Right lung (tissue), 10 donors: ENCODE measurements at places on chromosomes 2 and 18. TPM values are rescaled to one million over a fixed set of nuclear protein-coding genes. Genes with fewer than 3 reads are reported as not detected.

DNA sequence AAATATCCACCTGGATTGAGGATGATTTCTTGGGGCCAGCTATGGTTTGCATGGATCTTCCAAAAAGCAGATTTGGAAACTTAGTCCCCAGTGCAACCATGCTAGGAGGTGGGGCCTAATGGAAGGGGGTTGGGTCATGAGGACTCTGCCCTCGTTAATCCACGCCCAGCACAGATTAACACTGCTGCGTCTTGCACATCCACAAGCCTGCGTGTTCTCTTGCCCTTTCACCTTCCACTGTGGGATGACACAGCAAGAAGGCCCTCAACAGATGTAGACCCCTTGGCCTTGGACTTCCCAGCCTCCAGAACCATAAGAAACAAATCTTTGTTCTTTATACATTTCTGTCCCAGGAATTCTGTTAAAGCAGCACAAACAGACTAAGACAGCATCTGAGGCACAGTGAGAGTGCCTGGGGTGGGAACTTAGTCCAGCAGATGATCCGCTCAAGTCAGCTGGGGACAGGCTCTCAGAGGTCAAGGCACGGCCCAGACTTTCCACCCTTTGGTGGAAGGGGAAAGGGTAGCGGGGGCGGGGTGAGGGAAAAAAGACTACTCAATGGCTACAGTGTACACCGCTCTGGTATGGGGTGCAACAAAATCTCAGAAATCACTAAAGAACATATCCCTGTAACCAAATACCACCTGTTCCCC is 2.4 kb downstream of the RAB17 start:
- no peak for DNase-seq

- no peak for DNase-seq
These were observed 435 bp downstream of the ADCY3 start for GRCh38 chr2:24919506-24920097.

- DNase-seq: no peak
These were observed 262.9 kb downstream of the HNMT start for GRCh38 chr2:138227195-138227594.

DNA sequence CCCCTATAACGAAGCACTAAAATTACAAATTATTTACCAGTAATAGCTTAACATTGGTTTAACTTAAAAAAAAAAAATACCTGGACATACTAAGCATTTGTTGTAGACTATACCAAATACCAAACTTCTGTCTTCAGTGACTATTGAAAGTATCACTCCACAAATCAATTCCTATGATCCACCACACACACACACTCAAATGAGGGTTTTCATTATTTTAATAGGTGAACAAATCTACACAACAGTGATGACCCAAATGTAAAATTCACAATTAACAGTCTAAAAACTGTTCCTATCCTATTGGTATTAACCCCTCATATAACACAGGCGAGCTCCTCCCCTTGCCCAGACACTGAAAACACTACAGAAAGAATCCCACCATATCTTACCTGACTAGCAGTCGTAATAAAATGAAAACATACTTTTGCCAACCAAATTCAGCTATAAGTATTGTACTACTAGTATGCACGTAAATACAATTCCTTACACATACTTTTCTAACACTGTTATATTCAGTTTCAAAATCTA is 2.5 kb downstream of the SP3 start:
- DNase-seq: no peak

DNA sequence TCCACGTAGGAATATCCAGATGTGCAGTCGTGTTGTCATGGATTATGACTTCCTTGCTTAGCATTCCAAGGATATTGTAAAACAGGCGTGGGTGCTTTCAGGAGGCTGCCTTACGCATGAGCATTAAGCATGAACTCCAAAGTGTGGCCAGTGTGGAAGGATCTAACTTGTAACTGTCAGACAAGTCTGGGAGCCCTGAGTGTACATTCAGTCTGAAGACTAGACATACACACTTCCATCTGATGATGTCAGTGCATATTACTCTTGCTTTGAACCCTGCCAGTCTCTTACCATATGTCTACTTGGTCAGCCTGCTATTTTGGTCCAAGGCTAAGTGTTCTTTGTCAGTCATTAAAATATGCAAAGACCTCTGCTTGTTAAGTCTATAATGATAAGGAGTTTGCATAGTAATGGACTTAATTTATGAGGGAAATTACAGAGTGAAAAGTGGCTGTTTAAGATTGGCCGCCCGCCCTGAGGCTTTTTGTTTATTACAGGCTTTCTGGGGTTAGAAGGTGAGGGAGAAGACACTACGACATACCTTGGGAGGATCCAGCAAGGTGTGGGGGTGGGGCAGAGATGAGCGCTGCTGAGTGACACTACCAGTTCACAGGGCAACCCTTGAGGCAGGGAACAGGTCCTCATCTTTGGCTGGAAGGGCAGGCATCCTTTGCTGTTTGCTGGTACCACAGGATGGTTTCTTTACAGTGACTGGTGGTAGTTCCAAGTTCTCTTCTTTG is 48.3 kb downstream of the CABLES1 start:
- no peak for DNase-seq

DNA sequence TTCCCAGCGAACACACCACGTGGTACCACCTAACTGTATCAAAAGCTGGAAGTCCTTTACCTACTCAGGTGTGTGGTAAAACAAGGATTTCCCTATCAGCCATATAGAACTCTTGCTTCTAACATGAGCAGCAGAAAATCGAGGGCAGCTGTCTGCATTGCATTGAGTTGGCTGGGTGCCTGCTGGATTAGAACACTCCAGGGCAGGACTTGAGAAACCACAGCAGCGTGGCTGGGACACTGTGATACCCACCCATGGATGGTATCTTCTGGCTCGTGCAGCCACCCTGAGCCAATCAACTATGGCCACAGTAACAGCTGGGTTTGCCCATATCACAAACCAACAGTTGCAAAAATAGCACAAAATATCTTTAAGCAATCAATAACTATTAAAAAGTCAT is 188.3 kb downstream of the FBXO15 start:
- DNase-seq: no peak

DNA sequence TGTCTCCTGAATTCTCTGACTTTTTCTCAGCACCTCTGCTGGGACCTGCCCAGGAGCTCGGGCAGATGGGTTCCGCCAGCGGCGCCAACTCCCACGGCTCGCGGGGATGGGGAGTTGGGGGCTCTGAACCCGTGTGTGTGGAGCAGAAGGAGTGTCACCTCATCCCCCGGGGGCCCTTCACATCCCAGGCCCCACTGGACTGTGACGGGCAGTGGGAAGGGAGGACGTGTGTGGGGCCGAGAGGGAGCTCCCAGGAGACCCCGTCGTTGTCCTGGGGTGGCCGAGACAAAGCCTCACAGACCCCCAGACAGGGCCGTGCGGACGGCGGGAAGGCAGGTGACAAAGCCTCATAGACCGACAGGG is 130.0 kb upstream of the CTDP1 start:
- no peak for DNase-seq

- no peak for DNase-seq
These were observed 19.5 kb upstream of the SLC9A4 start for GRCh38 chr2:102453501-102453900.

DNA sequence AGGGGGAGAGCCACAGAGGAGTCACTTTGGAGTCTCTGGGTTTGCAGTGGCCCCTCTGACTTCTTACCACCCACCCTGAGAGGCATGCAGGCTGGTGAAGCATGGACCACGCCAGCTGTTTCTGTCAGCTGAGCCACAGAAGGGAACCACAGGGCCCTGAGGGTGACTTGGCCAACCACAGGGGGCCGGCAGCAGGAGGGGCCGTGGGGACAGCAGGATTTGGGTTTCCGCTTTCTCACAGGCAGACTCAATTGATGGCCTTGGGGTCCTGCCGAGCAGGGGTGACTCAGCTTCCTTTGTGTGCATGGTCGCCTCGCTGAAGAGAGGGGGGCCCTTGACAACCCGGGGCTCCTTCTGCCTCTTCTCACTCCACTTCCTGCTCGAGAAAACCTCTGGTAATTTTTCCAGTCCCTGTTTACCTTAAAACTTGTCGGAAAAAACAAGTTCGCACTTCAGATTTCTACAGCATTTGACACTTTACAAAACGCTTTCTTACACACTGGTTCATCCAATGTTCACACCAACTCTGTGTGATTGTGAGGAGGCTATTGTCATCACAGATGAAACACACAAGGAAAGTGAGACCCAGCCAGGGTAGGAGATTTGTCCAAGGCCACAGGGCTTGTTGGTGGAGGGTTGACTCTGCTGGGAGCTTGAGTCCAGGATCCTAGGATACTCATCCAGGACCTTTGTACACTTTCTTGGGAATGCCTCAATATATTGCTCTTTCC is 311.2 kb downstream of the LPIN1 start:
- DNase-seq: no peak

DNA sequence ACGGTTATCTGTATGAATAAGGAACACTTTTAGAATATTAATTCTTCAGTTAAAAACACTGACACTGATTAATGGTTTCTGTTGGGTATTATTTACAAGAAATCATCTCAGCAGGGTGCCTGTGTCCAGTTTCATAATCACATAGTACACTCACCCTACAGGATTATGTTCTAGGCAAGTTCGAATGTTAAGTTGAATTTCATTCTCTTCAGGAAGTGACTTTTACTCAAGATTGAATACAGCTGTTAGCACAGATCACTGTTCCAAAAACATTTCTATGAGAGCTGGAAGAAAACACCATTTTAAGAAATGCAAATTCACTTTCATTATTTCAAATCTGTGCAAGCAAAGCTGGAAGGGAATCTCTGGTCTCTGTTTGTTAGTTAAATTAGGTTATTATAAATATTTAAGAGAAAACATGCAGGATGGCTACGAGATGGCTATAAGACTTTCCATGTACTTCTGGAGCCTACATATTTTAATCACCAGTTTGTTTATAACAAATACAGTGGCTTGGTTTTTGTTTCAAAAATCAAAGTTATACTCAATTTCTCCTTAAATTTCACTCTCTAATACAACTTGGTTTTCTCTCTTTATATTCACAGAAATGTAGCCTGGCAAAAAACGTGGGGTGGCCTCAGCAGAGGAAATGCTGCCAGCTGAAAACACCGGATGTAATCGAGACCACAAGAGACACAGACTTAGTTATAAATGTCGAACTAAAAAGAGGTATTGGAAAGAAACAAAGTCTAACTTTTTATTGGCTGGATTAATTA is 65.8 kb downstream of the RBMS1 start:
- peak; percentile 67 for DNase-seq

DNA sequence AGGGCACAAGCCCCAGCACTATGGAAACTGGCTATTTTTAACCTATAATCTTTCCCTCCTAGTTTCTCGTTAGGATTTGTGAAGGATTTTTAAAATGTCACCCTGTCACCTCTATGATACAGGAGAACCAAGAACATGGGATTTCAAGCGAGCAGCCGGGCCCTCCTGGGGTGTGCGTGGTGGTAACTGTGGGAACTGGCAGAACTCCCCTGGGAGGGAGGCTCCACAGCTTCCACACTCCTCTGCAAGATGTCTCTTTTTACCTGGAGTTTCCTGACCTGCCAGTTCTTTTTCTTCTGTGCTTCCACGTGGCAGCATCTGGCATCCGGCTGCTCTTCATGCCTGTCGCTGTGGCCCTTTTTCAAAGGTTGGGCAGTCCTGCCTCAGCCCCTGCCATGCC is 386.3 kb upstream of the MYT1L start:
- DNase-seq: no peak

- DNase-seq: no peak
These were observed 203.8 kb downstream of the PLCL1 start for GRCh38 chr2:198008230-198008629.

GRCh38 chr18:34942276-34942675 is 98.9 kb upstream of the MAPRE2 start:
- DNase-seq: no peak

DNA sequence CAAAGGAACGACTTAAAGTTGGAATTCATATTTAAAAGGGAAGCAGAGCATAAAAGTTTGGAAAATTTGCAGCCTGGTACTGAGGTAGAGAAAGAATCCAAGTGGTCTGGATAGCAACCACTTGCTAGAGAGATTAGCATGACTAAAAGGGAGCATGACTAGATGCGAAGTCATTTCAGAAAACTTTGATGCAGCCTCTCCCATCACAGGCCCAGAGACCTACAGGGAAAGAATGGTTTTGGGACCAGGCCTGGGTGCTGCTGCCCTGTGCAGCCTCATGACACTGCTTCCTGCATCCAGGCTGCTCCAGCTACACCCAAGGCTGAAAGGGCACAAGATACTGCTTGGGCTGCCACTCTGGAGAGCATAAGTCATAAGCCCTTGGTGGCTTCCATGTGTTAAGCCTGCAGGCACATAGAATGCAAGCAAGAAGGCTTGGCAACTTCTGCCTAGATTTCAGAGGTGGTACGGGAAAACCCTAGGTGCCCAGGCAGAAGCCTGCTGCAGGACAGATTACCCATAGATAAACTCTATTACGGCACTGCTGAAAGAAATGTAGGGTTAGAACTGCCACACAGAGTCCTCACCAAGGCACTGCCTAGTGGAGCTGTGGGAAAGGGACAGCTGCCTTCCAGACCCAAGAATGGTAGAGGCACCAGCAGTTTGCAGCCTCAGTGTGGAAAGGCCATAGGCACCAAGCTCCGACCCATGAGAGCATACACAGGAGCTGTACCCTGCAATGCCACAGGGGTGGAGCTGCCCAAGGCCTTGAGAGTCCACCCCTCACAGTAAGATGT is 12.6 kb upstream of the CHN1 start:
- no peak for DNase-seq

DNA sequence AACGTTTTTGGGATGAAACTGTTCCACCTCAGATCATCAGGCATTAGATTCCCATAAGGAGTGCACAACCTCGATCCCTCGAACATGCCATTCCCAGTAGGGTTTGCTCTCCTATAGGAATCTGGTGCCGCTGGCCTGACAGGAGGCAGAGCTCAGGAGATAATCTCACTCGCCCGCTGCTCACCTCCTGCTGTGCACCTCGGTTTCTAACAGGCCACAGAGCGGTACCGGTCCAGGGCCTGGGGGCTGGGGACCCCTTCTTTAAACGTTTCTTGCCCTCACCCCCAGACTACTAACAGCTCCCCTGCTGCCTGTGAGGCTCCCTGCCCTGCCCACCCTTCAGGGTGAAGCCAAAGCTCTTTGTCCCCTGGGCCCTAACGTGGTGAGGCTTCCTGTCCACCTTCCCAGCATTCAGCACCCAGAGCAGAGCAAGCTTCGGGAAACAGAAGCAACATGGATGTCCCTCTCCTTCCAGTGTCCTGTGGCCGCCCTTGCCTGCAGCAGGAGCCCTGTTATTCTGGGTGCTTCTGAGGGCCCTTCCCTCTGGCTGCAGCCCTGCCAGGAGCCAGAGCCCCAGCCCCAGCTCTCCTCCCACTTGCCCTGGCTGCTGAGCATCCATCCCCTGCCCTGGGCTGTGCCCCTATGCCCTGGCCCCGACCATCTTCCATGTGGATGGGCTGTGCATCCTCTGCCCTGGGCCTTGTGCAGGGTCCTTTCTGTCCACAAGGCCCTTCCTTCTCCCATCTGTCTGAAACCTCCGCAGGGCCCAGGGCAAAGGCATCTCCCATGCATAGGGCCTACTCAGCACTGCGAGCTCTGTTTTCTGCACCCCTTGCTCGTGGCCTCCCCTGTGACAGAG is 140.1 kb downstream of the MBP start:
- no peak for DNase-seq

FKBP1B gene
- 14.3 TPM for polyA plus RNA-seq

DPYSL5 gene
- polyA plus RNA-seq: 0.34 TPM

TMEM17 gene
- 5.0 TPM for polyA plus RNA-seq

BCL11A gene
- 19.4 TPM for polyA plus RNA-seq

POMC gene
- 0.94 TPM for polyA plus RNA-seq

GKN2 gene
- 1.9 TPM for polyA plus RNA-seq

C2orf80 gene
- polyA plus RNA-seq: not detected

FBXO48 gene
- polyA plus RNA-seq: 2.9 TPM

MROH2A gene
- 0.55 TPM for polyA plus RNA-seq

MAPK4 gene
- polyA plus RNA-seq: 1.4 TPM
